ENCODE measurements at places on chromosomes 11 and 22.
A peak's percentile ranks its signal among the peaks of the same experiment; 100 is the strongest.

- DNase-seq, result peak; percentile 87
Measured at GRCh38 chr22:23838681-23839468, at the start of gene DERL3. TSS of gene DERL3 (minus strand) at chr22:23839006. CDS start at chr22:23838987, 19 bp downstream.

- DNase-seq, result no peak
Measured at GRCh38 chr22:34903416-34903815, 162.5 kb upstream of the ISX start.

GRCh38 chr11:120529911-120530310 lies 18.4 kb downstream of the GRIK4 start:
- DNase-seq, result no peak

DNA sequence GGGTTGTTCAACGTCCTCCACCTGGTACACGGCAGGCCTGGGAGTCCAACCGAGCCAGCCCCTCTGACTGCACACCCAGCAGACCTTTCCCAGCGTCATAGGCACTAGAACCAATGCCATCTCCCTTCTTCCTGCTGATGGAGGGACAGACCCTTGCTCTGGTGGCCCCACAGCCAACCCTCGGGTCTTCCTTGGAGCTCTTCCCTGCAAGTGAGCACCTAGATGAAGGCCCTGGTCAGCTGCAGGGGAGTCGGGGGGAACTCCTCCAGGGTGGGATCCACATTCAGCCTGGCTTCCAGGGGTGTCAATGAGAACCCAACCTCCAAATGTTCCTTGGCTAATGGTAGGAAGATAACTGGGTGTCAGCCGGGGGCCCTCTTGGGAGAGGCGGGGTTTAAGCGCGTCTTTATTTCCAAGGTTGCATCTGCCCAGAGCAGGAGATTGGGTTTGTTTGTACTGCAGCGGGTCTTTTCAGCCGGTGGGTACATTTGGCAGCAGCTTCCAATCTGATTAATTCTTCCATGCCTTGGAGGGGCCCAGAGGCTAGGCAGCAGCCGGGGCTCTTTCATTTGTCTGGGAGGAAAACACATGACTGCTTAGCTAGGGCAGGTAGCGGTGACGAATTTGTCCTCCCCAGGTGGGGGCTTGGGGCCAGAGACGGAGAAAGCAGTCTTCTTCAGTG lies 56.0 kb upstream of the SHISAL1 start:
- no peak for DNase-seq

GRCh38 chr11:11119917-11120316 lies 233.1 kb downstream of the CSNK2A3 start:
- no peak for DNase-seq

DNA sequence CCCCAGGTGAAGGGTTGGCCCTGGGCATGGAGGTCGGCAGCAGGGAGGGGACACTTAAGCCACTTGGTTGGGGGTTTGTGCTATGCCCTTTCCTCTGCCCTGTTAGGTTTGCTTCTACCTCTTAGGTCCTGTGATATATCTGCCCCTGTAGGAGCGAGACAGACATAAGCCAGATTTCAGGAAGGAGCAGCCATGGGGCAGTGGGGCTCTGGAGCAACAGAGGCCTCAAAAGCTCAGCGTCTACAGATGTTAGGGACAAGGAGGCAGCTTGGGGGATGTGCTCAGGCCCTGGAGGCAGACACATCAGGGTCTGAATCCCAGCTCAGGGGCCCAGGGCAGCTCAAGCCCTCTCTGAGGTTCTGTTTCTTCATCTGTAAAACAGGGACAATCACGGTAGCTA lies 27.2 kb upstream of the KCNQ1OT1 start:
- no peak for DNase-seq

GRCh38 chr11:2920343-2920742 lies 8.9 kb downstream of the PHLDA2 start:
- no peak for DNase-seq

DNA sequence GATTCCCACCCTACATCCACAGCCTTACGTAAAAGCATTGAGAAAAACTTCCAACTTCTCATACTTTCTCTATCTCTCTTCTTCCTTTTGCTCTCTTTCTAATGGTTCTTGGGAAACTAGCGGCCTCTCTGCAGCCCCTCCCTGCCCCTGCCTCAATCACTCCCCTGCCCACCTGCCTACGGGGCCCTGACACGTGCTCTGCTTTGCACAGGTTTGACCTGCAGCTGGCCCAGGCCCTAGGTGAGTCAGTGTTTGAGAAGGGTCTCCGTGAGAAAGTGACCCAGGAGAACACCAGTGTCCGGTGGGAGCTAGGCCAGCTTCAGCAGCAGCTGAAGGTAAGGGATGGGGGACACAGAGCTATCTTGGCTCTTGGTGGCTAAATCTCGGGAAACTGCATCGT lies 160.4 kb downstream of the MYO18B start:
- no peak for DNase-seq

- no peak for DNase-seq
Measured at GRCh38 chr11:9187616-9188015, 77.5 kb downstream of the DENND5A start.

DNA sequence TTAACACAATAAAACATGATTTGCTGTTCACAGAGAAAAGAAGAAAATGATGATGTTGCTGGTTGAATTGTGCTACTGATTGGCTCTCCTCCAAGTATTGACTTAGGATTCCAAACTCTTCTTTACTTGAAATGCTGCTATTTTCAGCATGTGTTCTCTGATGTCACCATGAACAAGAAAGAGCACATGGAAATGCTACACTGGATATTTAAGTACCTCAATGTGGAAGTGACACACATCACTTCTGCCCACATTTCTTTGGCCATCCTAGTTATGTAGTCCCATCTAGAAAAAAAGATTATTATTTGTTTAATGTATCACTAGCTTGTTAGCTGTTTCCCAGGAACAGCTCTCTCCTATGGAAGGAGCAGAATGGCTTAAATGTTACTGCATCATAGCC lies 27.2 kb downstream of the OR52B2 start:
- DNase-seq, result no peak

GRCh38 chr11:46948378-46949131 lies 12.0 kb downstream of the CSTPP1 start:
- DNase-seq, result no peak

- DNase-seq, result no peak
Measured at GRCh38 chr11:44010789-44011251, 37.0 kb upstream of the ACCSL start.

DNA sequence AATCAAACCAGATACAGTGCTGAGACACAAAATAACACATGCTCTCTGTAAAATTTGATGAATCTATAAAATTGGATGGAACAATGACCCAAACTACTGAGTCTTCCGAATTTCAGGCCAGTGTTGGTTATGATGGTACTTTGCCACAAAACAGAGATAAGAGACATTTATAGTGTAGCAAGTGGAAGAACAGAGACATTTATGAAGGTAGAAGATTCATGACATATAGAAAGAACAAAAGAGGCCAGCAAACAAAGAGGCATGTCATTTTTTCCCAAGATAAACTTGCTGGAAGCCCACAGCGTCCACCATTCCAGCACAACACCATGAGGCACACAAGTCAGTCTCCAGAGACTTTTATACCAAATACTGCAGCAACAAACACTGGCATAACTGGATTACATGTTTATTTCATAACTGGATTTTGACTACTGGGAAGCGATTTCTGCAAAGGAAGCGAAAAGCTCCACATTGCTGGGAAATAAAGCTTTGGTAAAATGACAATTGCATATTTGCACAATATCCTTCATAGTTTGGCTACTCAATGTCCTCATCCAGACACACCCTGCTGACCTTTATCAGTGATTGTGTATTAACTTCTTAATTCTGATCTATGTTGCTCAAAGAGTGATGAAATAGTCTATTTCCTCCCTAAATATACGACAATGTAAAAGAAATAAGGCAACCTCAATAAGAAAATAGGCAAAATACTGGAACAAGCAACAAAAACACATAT lies 17.5 kb downstream of the DDI1 start:
- DNase-seq, result no peak

- DNase-seq, result no peak
Measured at GRCh38 chr11:102940714-102941588, 14.6 kb downstream of the MMP13 start.

DNA sequence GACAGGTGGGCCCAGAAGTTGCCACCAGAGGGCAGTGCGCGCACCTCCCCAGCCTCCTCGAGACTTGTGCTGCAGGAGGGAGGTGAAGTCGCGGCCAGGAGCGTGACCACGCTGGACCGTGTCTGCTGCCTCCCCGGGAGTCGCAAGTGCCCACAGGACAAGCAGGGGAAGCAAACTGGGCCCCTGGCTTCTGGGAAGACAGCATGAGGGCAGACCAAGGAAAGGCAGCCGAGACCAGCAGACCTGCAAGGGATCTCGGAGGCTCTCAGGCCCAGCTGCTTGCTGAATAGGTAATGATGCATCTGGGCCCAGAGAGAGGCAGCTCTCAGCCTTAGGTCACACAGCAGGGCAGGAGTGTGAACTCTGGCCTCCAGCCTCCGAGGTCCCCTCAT lies 17.0 kb upstream of the IL2RB start:
- peak; percentile 64 for DNase-seq

DNA sequence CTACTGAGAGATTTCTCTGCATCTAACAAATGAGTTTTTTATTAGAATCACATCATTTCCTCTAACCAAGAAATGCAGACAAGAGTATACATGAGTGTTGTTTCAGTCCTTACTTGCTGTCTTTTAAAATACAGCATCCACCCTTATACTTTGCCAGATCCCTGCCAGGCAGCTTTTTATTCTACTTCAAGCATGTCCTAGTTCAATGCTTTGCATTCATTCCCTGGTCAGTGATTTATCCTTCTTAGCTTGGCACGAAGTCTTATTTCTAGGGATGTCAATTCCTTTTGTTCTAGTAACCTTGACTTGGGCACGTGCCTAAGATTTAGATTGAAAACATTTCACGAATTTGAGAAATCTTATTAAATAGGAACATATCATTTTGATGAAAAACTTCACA lies 307.2 kb upstream of the MPPED2 start:
- no peak for DNase-seq

DNA sequence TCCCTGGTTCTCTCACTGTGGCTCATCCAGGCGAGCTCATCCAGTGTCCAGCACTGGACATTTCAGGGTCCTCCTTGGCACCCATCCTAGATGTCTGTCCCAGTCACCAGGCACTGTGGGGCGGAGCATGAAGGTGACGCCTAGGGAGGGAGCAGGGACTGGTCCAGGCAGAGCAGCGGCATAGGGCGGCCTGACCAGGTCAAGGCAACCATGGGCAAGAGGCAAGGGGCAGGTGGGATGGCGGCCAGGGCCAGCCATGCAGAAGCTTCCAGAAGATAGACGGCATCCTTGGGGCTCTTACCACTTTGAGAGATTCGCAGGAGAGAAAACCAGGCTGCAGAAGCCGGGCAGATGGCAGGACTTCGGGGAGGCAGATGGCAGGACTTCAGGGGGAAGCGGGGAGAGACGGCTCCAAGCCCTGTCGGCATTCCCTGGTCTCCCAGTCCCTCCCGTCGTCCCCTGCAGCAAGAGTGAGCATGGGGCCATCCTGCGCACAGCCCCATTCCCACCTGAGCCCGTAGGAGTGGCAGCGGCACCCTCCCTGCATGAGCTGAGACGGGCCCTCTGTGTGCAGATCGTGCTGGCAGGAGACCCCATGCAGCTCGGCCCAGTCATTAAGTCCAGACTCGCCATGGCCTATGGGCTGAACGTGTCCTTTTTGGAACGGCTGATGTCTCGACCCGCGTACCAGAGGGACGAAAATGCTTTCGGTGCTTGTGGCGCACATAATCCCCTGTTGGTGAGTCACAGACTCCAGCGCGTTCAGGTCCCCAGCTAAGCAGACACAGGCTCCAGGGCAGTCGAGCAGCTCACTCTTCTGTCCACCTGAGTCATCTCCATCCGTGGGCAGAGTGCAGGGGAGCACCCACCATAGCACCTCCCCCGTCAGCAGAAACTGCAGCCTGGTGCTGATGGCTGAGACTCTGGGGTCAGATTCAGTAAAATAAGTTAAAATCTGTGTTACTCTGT lies 20.1 kb upstream of the PANX2 start:
- no peak for DNase-seq

GRCh38 chr11:61370349-61371005 lies 8.3 kb downstream of the TMEM138 start:
- no peak for DNase-seq

- no peak for DNase-seq
Measured at GRCh38 chr11:11531131-11531908, 90.5 kb downstream of the GALNT18 start.

GRCh38 chr22:40289991-40290459 lies 56.3 kb upstream of the ADSL start:
- peak; percentile 37 for DNase-seq

GRCh38 chr11:19281555-19281954 lies 40.8 kb upstream of the E2F8 start:
- DNase-seq, result no peak

- no peak for DNase-seq
Measured at GRCh38 chr11:12436266-12436665, 58.9 kb downstream of the PARVA start.

GRCh38 chr11:297051-297585 lies 2.2 kb downstream of the IFITM5 start:
- DNase-seq, result peak; percentile 4

DNA sequence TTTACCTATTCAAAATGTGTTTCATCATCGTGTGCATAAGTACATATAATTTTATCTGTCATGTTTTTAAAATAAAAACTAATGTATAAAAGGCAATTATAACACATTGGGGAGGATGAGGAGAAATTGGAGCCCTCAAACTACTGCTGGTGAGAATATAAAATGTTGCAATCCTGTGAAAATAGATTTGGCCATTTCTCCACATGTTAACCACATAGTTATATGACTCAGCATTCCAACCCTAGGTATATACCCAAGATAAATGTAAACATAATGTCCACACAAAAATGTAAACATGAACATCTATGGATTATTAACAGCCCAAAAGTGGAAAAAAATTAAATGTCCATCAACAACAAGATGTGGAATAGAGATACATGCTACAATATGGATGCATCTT lies 928.0 kb upstream of the FAT3 start:
- DNase-seq, result no peak

DNA sequence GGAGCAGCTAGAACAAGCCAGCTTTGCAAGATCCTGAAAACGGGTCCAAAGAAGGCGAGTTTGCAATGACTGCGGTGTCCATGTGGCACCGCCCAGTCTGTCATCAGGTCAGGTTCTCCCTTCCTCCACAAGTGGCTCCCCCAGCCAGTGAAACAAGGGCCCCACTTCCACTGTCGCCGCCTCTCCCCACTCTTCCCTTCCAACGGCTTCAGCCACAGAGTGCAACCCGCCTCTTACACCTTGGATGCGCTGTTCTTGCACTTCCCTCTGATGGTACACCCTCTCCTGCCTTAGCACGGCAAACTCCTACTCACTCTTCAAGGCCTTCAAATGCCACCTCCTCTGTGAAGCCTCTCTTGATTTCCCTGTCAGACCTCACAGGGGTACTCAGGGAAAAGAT lies 10.8 kb upstream of the TCF20 start:
- no peak for DNase-seq

DNA sequence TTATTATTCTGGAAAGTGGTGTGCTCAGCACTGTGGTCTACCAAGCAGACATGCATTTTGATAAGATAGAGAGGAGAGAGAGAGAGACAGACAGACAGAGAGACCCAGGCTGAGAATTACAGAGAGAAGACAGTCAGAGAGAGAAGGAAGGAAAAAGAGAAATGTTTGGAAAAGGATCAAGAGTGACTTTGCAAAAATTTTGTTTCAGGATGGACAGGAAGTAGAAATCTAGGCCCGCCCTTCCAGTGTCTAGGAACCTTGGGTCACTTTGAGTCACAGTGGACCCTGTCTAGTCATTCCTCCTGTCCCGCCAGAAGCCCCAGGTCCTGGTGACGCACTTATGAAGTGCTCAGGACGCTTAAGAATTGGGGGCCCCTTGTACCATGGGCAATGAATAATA lies 166.7 kb downstream of the ST3GAL4 start:
- no peak for DNase-seq

All from T-helper 17 cell (primary cell).